Activated naive CD4-positive, alpha-beta T cell treated with anti-CD3 and anti-CD28 coated beads for 36 hours (primary cell): ENCODE measurements at places on chromosomes 16 and 17. TPM values are rescaled to one million over a fixed set of nuclear protein-coding genes. Genes with fewer than 3 reads are reported as not detected.

DPEP3 gene
- 0.19 TPM for total RNA-seq

DNA sequence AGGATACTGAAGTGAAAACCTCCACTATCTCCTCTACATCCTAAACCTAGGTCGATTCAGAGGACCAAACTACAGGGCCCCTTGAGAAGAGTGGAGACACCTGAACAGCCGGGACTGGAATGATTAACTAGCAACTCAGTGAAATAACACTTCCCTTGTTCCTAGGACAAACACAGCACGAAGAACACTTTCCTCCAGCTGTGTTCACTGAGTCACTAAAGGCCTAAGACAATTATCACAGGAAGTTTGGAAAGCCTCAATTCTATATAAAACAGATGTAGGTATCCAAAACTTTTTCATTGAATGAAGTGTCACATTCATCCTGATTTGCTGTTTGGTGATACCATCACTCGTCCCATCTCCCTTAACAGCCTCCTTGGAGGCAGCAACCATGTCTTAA is 15.5 kb upstream of the CUEDC1 start:
- no peak for DNase-seq
- no peaks in the 10 kb centered on the region for H3K4me1 ChIP-seq

KCTD11 gene
- 0.41 TPM for total RNA-seq

FBXL16 gene
- 5.7 TPM for total RNA-seq

SLC2A4 gene
- total RNA-seq = 0.37 TPM

VWA3A gene
- total RNA-seq = not detected

RNFT1 gene
- 29.1 TPM for total RNA-seq

FBXO39 gene
- not detected for total RNA-seq

- H3K4me1 ChIP-seq = no peaks in the 10 kb centered on the region
- no peaks in the 10 kb centered on the region for H3K27me3 ChIP-seq
- H3K27ac ChIP-seq = no peak overlapping the region
- H3K4me3 ChIP-seq = no peak overlapping the region
- H3K36me3 ChIP-seq = peaks cover 64% of the 10 kb centered on the region
Observed at GRCh38 chr17:82941021-82942001, 101.5 kb upstream of the ZNF750 start.

GRCh38 chr17:55895112-55895759 is 144.4 kb downstream of the PCTP start:
- DNase-seq = no peak
- H3K4me3 ChIP-seq = no peak overlapping the region
- H3K27ac ChIP-seq = no peak overlapping the region
- peaks cover 11% of the 10 kb centered on the region for H3K27me3 ChIP-seq
- no peaks in the 10 kb centered on the region for H3K36me3 ChIP-seq
- H3K4me1 ChIP-seq = no peaks in the 10 kb centered on the region

PRR15L gene
- total RNA-seq = not detected

- H3K36me3 ChIP-seq = no peaks in the 10 kb centered on the region
- H3K4me1 ChIP-seq = no peaks in the 10 kb centered on the region
- H3K27ac ChIP-seq = no peak overlapping the region
- peaks cover 4% of the 10 kb centered on the region for H3K27me3 ChIP-seq
Observed at GRCh38 chr17:48472411-48473281, 42.6 kb upstream of the SKAP1 start.

DNA sequence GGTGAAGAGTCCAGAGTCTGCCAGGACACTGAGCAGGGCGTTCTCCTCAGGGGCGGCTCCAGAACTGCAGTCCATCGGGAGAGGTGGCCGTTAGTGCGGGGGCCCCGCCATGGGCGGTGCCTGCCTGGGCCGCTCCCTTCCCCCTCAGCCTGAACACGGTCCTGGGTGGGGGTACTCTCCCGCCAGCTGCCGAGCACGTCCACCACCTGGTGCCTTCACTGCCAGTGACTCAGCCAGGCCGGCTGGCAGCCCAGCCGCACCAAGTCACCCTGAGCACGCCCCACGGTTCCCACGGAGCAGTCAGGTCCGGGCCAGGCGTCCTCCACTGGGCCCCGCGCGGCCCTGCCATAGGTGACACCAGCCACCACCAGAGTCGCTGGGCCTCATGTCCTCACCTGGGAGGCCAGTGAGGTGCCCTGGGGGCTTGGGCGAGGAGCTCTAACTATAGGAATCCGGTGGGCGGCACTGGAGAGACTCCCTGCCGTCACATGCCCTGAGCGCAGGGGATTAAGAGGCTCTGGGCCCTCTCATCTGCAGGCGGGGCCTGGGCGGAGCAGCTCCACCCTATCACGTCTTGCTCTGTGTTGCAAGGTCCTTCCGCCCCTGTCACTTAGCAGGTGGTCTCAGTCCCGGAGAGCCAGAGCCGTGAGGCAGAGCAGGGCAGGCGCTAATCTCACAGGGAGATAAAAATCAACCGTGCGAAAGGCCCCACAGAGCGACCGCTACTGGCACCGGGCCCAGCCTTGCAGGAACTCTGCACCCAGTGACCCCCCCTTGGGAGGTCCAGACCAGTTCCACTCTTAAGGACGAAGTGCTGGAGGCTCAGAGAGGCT is 14.3 kb downstream of the PIEZO1 start:
- H3K27me3 ChIP-seq = no peaks in the 10 kb centered on the region
- H3K4me3 ChIP-seq = no peak overlapping the region
- no peak overlapping the region for H3K27ac ChIP-seq
- DNase-seq = no peak
- H3K4me1 ChIP-seq = peaks cover 30% of the 10 kb centered on the region

GAS2L2 gene
- 0.07 TPM for total RNA-seq

- no peaks in the 10 kb centered on the region for H3K27me3 ChIP-seq
- no peak for DNase-seq
- no peak overlapping the region for H3K27ac ChIP-seq
- H3K4me1 ChIP-seq = no peaks in the 10 kb centered on the region
- H3K36me3 ChIP-seq = peaks cover 12% of the 10 kb centered on the region
Observed at GRCh38 chr16:74954763-74955162, 30.2 kb downstream of the WDR59 start.

DNA sequence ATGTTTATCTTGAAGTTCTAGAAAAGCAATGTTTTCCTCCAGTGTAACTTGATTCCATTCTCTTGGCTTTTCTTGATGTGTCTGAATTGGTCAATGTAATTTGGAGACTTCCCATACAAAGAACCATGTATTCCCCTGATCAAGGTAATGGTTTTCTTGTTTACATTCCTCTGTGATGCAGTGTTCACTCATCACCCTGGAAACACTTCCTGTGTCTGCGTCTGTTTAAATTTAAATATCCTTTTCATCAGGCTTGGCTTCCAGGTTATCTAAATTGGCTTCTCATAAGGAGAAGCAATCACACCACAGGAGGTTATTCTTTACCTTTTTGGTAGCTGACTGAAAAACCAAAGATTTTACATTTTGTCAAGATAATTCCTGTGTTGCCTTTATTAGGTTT is 237.3 kb upstream of the WSCD1 start:
- H3K4me1 ChIP-seq = peaks cover 13% of the 10 kb centered on the region
- no peaks in the 10 kb centered on the region for H3K36me3 ChIP-seq
- H3K27ac ChIP-seq = no peak overlapping the region
- H3K27me3 ChIP-seq = peaks cover 4% of the 10 kb centered on the region
